RPMI7951 (cell line): ENCODE measurements at places on chromosomes 1 and 21. TPM values are rescaled to one million over a fixed set of nuclear protein-coding genes. Genes with fewer than 3 reads are reported as not detected.

DNA sequence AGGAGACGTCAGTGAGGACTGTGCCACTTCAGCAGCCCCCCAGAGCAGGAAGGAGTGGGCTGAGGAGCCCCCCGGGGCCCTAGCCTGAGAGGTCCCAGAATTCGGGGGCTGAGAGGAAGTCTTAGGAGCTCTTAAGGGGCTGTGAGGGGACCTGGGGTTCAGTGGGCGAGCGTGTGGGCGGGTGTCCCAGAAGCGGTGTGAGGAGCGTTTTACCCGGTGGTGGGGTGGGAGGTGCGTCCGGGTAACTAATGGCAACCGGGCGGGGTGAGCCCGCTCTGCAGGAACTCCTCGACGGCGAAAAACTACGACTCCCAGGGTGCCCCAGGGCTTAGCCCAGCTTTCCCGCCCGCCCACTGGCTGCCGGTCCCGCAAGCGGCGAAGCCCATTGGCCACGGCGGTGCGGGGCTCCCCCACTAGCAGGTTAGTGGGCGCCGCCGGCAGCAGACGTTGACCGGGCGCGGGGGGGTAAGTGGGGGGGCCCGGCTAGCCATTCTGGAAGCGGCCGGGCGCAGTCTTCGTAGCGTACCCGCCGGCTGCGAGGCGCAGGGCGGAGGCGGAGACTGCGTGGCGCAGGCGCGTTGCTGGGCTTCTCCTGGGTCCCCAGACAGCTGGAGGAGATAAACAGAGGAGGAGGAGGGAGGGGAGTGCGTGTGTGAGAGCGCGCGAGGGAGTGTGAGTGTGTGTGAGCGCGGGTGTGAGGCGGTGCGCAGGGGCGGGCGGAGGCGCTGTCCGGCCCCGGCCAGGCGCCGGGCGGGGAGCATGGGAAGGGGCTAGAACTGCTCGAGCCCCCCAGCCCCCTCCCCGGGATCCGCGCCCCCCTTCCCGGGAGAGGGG lies at the start of gene WDTC1:
Gene WDTC1, plus strand, starts transcription at position 584 of the 834 bp plus-strand sequence. CDS start 26,423 bp downstream, outside the sequence.
- DNase-seq, result peak; percentile 97

DNA sequence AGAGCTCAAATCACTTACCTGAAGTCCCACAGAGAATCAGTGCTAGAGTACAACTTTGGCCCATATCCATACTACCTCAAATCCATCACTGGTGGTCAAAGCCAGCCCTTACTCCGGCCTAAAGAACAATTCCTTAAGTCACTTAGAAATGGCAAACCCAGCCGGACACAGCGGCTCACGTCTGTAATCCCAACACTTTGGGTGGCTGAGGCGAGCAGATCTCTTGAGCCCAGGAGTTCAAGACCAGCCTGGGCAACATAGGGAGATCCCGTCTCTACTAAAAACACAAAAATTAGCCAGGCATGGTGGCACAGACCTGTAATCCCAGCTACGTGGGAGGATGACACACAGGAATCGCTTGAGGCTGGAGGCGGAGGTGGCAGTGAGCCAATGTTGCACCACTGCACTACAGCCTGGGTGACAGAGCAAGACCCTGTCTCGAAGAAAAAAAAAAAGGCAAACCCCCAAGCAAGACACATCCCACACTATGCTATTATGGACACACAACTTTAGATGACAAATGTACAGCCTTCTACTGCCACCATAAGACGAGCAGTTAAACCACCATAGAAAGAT lies 24.0 kb downstream of the NPHP4 start:
- DNase-seq, result peak; percentile 56

- DNase-seq, result peak; percentile 42
Measured at GRCh38 chr1:230031131-230031530, 35.9 kb upstream of the GALNT2 start.

- no peak for DNase-seq
Measured at GRCh38 chr1:21938732-21939538, 1.8 kb upstream of the HSPG2 start.

GRCh38 chr1:81380436-81380835 lies 420.3 kb upstream of the ADGRL2 start:
- no peak for DNase-seq

DNA sequence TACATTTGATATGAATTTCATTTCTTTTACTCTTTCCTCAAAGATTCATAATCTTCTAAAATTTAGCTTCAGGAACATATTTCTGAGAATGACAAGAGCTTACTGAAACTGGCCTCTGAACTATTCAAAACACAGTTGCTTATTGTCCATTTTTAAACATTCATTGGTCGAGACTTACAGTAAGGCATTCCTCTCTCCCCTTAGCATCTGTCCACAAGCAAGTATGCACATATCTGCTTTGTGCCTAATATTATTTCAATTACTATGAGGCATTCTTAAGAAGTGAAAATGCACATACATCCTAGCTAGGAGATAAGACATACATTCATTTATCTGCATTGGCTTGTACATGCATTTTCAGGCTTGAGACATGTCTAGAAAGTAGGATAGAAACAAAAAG lies 488.7 kb downstream of the PTBP2 start:
- no peak for DNase-seq

- DNase-seq, result no peak
Measured at GRCh38 chr1:176605176-176605575, 142.2 kb downstream of the PAPPA2 start.

GRCh38 chr1:46595127-46595526 lies 8.9 kb downstream of the MKNK1 start:
- no peak for DNase-seq

- no peak for DNase-seq
Measured at GRCh38 chr1:23126801-23127200, 41.9 kb downstream of the LUZP1 start.

GRCh38 chr1:104132382-104132973 lies 382.8 kb downstream of the AMY1C start:
- DNase-seq, result no peak

GRCh38 chr1:101483982-101484688 lies 247.3 kb downstream of the S1PR1 start:
- DNase-seq, result no peak

DNA sequence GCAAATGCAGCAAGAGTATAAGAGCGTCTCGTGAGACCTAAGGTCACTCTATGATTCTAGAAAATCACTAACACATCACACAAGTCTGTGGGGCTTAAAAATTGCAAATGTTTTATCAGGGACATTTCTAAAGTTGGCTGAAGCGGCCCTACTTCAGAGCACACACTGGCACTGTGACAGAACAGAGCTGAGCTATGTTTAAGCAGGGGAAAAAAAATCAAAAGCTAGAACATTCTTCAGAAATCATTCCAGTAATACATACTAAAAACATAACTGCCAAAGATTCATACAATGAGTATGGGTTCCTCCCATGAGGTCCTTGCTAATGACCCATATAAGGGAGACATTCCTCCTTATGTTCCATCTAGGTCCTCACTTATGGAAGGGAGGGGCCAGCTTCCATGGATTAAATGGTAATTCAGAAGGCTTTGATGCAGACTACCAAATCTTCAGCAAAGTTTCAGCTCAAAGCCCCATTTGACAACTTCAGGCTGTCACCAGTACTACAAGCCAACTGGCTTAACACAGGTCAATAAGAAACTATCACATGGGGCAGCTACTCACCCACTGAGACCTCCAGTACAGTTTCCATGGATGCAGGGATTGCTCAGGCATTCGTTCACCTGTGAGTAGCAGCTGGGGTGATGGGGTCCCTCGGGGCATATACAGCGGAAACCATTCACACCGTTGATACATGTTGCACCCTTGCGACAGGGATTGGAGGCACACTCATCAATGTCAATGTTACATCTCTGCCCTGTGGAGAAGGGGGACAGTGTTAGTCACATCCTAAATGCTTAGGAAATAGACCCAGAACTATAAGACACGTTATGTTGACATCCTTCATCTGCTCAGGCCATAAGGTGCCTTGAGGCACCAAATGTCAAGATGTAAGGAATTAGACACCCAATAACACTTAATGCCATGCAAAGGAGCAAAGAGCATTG lies 58.4 kb upstream of the ADAM30 start:
- no peak for DNase-seq

DNA sequence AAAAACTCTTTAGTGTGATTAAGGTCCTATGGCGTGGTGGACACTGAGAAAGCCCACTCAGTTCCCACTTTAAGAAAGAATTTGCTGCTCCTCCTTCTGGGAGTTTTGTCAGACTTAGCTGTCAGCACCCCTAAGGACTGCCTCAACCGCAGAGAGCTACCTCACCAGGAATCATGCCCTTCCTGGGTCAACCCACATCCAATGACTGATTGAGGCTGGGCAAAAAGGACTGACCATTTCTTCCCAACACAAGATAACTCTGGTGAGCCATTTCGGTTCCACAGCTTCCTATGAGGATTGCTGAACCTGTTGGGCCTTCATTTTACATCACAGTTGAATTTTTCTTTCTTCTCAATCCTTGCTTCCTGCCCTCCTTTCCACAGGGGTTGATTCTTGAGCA lies 197.9 kb downstream of the NCAM2 start:
- peak; percentile 22 for DNase-seq

GRCh38 chr1:8796812-8797211 lies 20.6 kb downstream of the RERE start:
- no peak for DNase-seq

DNA sequence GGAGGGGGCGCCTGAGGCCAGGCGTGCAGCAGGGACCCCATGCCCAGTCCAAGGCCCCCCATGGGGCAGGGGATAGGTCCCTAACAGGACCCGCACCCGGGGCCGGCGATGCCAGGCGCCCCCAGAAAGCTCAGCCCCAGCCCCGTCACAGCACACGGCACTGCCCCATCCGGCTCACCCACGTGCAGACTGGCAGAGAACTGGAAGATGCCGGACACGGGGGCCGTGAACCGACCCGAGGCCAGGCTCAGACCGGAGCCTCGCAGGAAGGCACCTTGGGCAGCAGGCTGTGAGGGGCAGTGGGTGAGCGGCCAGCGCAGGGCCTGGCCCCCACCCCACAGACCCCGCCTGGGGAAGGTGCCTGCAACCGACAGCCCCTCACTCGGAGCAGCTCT lies 3.3 kb downstream of the C1QTNF12 start:
- DNase-seq, result no peak

GRCh38 chr1:222224636-222225315 lies 323.1 kb downstream of the HHIPL2 start:
- DNase-seq, result peak; percentile 16

The OLIG1 gene
- not detected in 2 replicates for total RNA-seq

The LCE1D gene
- total RNA-seq, result not detected in 2 replicates

The OR2T33 gene
- total RNA-seq, result not detected in 2 replicates

The FAM43B gene
- total RNA-seq, result 0.10 TPM in 1 of 2 replicates, not detected in the other

The GPR3 gene
- 4.5 and 6.4 TPM in 2 replicates for total RNA-seq

The SPATA45 gene
- not detected in 2 replicates for total RNA-seq

The FAM163A gene
- not detected in 2 replicates for total RNA-seq
